Hematopoietic multipotent progenitor cell treated with erythropoietin and hydrocortisone succinate and interleukin-3 and kit ligand, for 8 days (in vitro differentiated cells): ENCODE measurements at places on chromosomes 6 and 20.

GRCh38 chr6:165486183-165487137 is 176.6 kb downstream of the PDE10A start:
- DNase-seq = no peak

GRCh38 chr6:134908906-134909516 is 40.9 kb downstream of the ALDH8A1 start:
- DNase-seq = no peak

DNA sequence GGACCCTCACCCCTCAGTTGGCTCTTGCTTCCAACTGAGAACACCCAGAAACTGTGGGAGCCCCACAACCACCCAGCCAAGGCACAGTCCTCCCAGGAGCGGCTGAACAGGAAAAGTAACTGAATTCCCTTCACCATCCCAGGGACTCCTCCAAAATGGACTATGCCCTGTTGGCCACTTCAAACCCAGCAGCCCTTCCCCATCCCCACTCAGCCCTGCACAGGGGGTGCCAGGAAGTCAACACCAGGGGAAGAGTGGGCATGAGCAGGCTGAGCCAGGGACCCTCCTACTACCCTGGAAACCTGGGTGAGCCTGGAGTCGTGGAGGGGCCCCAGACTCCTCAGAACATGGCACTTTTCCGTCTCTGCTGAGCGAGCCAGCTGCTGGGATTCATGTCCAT is 10.3 kb downstream of the GUCA1B start:
- no peak for DNase-seq

DNA sequence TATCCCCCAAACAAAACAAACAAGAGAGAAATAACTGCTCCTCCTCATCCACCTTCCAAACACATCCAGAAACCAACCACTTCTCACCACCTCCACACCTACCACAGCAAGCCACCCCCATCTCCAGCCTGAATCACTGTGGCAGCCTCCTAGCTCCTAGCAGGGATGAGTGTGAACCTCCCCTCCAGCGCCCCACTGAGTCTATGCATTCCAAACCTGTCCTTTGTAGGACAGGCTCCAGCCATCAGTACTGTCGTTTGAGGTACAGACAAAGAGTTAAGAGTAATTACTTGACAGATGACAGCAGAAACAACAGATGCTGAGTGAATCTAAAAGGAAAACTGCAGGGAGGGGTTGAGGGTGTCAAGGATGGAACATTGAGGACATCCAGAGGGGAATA is 2.4 kb downstream of the METTL24 start:
- DNase-seq = no peak

DNA sequence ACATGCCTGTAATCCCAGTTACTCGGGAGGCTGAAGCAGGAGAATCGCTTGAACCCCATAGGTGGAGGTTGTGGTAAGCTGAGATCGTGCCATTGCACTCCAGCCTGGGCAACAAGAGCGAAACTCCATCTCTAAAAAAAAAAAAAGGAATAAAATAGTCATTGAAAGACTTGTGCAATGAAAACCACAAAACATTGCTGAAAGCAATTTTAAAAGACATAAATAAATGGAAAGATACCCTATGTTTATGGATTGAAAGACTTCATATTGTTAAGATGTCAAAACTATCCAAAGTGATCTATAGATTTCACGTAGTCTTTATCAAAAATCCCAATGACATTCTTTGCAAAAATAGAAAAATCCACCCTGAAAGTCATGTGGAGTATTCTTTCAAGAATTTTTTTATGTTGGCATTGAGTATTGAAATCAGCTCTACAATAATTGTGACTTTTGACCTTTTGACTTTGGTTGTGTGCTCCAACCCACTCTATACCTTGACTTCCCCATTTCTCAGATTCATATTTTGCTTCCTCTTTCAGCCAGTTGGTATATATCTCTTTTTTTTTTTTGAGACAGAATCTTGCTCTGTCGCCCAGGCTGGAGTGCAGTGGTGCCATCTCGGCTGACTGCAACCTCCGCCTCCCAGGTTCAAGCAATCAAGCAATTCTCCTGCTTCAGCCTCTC is 45.5 kb upstream of the SLC23A2 start:
- no peak for DNase-seq

DNA sequence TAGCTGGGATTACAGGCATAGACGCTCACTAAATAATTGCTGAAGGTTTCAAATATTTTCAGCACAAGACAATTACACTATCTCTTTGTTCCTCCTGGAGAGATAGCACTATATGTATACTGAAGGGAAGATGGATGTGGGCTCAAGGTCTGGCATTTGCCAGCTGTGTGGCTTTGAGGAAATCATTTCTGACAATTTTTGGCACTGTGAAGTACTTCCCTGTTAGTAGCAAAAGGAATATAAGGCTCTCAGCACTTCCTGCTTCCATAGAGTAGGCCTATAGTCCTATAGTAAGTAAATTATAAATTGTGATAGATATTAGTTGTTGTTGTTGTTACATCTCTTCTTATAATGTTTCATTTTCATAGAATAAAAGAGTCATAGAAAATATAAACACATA is 271.1 kb downstream of the SAMD5 start:
- DNase-seq = no peak

- DNase-seq = no peak
These were observed 33.1 kb upstream of the CLIC5 start for GRCh38 chr6:46048646-46049297.

DNA sequence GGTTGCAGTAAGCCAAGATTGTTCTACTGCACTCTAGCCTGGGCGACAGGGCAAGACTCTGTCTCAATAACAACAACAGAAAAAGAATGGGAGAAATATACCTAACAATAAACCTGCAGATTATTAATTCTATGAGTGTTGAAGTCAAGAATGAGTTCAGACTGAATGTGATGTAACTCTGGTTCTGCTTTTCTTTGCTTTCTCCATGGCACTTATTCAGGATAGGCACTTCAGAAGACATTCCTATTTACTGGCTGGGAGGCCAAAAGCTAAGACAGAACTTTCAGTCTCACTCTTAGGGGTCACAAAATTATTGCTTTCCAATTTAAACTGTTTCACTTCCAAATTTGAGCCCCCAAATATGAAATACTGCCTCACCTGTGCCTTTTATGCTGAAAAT is 15.7 kb upstream of the PRIM2 start:
- no peak for DNase-seq

- peak; percentile 66 for DNase-seq
These were observed 11.5 kb downstream of the GNL1 start for GRCh38 chr6:30544666-30545272.

- DNase-seq = peak; percentile 29
These were observed 79.2 kb upstream of the RIPOR2 start for GRCh38 chr6:25014791-25015560.

DNA sequence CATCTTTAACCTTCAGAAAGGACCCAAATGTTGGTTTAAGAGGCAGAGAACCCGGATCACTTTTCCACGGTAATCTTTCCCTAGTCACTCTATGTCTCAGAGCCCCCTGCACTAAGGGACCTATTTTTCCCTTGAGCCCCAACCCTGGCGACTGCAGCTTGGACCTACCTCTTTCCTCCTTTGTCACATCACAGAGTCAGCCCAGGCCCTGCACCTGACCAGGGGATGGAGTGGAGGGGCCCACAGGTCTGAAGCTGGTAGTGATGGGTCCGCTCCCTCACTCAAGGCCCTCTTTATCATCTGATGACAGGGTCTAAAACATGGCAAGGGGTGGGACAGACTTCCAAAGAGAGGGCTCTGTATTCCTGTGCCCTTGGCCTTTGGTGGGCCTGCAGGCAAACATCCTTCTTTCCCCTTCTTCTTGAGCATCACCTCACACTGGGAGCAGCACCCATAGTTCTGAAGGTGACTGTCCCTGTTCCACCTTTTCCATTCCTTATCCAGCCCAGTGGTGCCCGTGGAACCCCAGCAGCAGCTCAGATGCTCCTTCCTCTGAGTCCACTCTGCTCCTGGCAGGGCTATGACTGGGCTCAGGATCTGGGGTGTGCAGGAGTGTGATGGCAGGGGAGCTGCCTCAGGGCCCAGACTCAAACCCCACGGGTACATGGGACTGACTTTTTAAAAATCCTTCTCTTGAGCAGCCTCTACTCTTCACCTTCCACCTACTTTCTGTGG is 6.3 kb downstream of the RAET1L start:
- DNase-seq = no peak

- DNase-seq = no peak
These were observed 503.9 kb upstream of the EYS start for GRCh38 chr6:66210964-66211363.

DNA sequence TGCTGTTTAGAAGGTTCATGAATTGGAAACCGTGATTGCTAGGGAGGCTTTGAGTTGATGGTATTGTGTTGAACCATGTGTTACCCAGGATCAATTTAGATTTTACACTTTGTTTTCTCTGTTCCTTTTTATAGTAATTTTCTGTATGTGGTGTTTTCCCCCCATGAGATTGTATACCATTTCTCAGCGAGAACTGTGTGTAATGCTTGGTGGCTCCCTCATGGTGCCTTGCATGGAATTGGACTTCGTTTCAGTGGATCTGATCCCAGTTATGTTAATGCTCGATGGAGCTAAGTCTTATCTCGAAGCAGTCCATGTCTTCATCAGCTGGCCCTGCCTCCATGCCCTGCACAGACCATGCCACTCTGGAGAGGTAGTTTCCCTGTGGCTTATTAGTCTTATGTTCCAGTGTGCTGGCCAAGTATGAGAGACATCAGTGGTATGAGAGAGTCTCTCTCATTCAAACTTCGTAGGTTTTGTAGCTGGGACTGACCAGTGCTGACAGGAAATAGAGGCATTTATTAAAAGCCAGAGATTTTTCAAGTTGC is 18.7 kb downstream of the PTPN1 start:
- DNase-seq = no peak

- no peak for DNase-seq
These were observed 1.7 kb downstream of the STXBP5 start for GRCh38 chr6:147205690-147206600.

DNA sequence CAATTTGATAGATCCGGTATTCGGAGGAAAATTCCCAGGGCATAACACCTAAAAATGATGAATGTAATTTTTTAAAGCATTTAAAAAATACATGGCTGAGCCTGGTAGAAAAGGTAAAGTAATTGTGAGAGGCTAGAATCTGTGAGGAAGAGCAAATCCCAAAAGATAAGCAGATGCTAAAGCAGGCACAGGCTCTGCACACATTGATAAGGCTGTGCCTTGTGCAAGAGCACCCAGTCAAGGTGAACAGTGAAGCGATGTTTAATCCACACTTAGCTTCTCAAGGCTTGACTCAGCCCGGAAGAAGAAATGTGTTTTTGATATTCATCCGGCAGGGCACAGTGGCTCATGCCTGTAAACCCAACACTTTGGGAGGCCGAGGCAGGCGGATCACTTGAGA is 5.1 kb upstream of the EPB41L2 start:
- DNase-seq = peak; percentile 62

GRCh38 chr6:74505391-74505790 is 700.5 kb downstream of the COL12A1 start:
- DNase-seq = no peak

GRCh38 chr20:52953020-52953419 is 19.1 kb upstream of the TSHZ2 start:
- DNase-seq = no peak

DNA sequence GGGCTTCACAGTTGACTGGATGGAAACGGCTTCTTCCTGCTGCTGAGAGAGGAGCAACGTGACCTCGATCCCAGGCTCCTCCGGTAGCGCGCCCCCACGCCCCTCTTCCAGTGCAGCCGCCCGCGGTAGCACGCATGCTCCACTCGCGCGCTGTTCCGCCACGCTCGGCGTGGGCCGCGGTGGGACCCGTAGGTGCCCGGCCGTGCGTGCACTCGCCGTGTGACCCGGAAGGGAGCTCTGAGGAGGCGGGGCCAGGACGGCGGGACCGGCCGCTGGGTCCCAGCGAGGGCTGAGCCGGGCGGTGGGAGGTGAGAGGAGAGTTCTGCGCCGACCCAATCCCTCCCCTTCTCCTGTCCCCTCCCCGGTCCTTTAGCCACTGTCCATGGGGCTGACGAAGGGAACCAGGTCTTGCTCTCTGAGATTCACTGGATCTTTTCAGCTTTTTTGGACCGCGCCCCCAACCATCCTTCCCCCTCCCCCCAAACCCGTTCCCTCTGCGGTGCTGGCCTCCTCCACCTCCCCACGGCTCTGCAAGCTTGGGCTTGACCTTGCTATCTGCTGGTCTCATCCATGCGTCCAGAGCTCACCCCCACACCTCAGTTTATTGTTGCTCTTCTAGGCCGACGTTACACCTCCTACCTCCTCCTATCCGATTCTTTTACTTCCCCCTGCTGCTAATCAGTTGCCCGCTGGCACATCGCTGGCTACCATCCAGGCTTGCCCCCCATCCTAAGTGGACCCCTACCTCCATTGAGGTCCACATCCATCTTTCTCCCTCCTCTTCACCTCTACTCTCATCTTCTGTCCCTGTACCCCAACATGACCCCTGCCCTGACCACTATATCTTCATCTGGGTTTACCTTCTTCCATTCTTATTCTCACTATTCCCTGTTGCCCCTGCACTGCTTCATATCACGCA is at the start of gene CUL9:
Gene CUL9, plus strand, starts transcription at position 255 of the 919 bp plus-strand sequence. CDS start 2,115 bp downstream, outside the sequence.
- DNase-seq = peak; percentile 79

DNA sequence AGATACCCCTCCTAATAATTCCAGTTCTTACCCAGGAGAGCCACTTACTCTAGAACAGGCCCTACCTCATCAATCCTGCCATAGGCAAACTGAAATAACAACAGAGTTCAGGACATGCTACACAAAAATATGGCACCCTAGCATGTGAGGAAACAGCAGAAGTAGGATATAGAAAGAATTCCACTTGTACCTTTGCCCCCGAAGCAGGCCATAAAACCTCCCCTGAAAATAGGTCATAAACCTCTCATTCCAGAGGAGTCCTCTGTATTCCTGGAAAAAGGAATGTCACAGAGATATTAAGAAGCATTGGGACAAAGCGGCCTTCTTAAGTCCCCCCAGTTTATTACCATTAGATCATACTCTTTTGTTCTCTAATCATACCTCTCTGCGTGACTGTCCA is 504.3 kb upstream of the MARCKS start:
- DNase-seq = no peak

GRCh38 chr6:86448398-86448797 is 488.9 kb upstream of the HTR1E start:
- no peak for DNase-seq

GRCh38 chr6:74931558-74931957 is 274.3 kb downstream of the COL12A1 start:
- DNase-seq = no peak

- peak; percentile 7 for DNase-seq
These were observed 113.5 kb upstream of the PHACTR1 start for GRCh38 chr6:12602951-12603672.
